SJCRH30 (cell line): ENCODE measurements at places on chromosomes 3 and 15.

DNA sequence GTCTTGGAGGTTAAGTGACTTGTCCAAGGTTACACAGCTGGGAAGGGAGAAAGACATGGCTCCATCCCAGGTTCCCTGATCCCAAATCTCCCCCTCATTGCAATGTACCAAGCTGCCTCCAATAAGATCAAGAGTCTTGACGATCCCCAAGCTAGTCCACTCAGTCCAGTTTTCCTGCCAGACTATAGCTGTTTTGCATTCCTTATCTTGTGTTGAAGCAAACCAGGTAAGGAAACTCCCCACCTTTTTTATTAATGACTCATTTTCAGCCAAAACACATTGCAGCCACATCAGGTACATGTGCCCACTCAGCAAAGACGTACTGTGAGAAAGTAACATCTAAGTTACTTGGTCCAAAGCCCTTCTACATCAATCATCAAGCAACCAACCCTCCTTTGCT, 41.9 kb downstream of the LIPC start:
- DNase-seq = no peak

DNA sequence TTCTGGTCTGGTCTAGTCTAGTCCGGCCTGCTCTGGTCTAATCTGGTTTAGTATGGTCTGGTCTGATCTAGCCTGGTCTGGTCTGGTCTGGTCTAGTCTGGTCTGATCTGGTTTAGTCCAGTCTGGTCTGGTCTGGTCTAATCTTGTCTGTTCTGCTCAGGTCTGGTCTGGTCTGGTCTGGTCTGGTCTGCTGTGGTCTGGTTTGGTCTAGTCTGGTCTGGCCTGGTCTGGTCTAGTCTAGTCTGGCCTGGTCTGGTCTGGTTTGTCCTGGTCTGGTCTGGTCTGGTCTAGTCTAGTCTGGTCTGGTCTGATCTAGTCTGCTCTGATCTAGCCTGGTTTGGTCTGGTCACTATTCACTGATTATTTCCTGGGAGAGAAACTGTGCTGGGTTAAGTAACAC, 84.1 kb upstream of the PRR23E start:
- DNase-seq = no peak

DNA sequence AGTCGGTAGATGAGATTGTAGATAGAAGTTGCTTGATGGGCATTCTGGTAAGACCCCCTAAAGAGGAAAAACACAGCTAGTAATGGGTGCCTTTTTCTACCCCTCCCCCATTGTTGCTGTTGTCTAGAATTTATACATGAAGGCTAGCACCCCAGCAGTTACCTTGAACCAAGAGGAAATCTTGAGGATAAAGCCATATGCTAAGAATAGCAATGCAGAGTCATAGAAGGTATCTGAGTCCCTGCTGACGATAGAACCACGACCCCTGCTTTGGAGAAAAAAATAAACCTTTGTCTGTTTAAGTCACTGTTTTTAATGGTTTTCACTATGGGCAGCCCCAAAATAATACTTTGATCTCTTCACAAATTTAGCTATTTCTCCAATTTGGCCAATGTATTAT, 162.6 kb downstream of the THRB start:
- DNase-seq = no peak

GRCh38 chr3:121592856-121593702, at the start of gene FBXO40:
Gene FBXO40, plus strand, starts transcription at chr3:121593379. Its CDS starts 27,197 bp downstream, at chr3:121620576.
- DNase-seq = no peak

DNA sequence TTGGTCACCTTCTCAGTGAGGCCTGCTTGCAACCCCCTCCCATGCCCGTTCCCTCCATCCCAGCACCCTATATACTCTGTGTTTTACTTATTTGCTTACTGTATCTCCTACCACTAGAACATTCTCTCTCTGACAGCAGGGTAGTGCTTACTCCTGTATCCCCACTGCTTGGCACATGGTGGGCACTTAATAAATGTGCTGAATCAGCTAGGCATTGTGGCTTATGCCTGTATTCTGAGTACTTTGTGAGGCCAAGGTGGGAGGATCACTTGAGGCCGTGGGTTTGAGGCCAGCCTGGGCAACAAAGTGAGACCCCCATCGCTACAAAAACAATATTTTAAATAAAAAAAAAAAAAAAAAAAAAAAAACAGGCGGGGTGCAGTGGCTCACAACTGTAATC, 7.6 kb upstream of the SHISA5 start:
- DNase-seq = no peak

GRCh38 chr15:90761629-90762028, 44.5 kb downstream of the BLM start:
- DNase-seq = no peak

DNA sequence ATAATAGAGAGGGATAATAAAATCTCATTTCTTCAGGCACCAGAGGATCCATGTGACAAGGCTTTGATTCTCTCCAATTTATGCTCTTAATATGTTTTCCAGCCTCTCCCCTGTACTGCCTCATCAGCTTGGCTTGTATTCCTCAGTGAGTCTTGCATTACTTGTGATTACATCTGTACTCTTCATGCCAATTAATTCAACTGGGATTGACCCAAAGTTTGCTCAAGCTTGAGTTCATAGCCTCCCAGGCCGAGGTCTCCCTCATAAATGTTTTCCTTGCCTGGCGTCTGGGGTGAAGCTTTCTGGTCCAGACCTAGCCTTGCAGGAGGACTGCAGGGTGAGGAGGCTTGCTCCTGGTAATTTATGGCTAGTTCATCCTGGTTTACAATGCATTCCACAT, 146.9 kb downstream of the CHST2 start:
- DNase-seq = no peak

- no peak for DNase-seq
Measured at GRCh38 chr15:63881431-63881830, 47.7 kb upstream of the HERC1 start.

- DNase-seq = no peak
Measured at GRCh38 chr3:56862352-56863062, 60.8 kb upstream of the ARHGEF3 start.

DNA sequence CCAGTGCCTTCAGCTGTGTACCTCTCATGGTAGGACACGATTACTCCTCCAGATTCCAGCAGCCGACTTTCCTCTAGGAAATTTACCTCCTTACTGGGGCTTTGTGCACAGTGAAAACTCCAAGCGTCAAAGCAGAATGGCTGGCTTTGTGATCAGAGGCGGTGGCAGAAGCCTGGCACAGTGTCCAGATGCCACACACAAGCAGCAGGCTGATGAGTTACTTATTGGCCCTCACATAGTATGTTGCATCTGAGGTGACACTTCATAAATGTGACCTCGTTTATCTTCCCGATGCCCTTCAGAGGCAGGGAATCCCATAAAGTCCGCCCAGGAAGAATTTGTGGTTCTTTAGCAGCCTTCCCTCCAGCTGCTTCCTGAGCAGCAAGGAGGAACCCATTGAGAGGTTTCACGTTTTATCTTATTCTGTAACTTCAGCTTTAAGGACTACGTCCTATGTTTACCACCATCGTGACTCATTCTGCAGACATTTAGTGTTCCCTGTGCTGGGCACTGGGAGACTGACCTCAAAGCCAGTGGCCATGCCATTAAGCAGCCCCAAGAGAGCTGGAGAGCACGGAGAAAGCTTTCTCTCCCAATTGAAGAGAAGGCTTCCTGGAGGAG, 107.1 kb upstream of the C15orf61 start:
- DNase-seq = peak; percentile 45

DNA sequence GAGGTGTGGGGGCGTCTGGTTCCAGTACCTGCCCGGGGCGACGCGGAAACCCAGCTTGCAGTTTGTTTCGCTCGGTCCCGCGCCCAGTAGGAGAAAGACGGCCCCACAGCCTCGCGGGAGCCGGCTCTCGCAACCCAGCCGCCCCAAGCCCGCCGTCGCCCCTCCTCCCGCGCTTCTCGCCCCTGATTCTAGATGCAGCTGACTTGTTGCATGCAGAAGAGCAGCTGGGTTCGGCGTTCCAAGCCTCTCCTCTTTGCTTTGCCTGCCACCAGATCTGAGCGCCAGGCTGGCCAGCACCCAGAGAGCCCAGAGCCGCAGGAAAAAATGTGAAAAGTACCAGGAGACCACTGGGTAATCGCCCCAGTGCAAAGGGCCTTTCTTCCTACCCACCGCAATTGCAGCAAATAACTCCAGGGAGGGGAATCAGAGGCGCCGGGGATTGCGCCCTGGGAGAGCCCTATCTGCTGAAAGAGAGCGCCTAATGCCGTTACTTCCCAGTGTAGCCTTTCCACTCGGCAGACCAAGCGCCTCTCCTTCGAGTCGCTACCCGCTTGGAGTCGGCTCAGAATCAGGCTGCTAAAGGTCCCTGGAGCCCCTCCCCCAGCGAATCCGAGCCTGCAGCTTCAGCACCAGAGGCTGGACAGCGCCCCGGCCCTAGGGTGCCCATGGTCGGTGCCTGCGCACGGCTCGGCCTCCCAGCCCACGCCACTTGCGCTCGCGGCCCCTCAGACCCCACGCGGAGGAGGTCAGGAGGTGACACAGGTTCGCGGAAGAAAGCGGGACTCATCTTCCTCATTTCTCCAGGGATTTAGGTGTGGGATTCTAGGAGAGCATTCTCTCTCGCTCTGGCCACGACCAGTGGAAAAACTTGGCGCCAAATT, 15.7 kb upstream of the AEN start:
- DNase-seq = peak; percentile 49

DNA sequence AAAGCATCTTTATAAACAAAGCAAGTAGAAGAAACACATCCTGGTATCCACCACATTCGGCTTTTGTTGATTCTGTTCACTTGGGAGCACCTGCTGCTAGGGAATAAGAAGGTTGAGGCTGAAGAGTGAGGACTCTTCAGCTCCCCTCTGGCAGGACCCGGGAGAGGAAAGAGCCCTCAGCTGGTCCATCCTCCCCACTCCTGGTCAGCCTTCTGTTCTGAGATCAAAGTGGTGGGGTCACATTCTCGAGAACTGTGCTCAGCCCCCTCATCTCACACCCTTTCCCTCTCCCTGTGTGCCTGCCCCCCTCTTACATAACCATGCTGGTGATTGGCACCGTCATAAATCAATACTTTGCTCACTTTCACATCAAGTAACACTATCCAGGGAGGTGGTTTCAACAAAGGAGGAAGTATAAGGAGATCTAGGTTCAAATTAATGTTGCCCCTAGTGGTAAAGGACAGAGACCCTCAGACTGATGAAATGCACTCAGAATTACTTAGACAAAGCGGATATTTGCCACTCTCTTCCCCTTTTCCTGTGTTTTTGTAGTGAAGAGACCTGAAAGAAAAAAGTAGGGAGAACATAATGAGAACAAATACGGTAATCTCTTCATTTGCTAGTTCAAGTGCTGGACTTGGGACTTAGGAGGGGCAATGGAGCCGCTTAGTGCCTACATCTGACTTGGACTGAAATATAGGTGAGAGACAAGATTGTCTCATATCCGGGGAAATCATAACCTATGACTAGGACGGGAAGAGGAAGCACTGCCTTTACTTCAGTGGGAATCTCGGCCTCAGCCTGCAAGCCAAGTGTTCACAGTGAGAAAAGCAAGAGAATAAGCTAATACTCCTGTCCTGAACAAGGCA, at the start of gene NR1I2:
Gene NR1I2, plus strand, starts transcription at position 772 of the 869 bp plus-strand sequence.
- no peak for DNase-seq

DNA sequence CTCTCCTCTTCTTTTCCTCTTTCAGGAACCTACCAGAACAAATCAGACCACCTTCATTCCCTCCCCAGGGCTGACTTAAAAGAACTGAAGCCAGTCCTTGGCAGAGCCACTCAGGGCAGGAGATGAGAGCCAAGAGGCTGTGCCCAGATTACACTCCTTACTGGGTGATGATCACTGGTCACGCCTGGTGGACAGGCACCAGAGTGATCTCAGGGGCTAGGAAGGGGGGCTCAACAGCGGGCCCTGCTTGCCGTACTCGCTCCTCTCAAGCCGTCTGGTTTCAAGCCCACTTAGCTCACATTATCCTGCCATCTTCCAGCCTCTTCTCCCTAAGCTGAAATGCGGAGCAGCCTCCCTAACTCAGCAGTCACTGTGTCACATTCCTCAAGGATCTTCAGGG, 1.7 kb upstream of the FAH start:
- no peak for DNase-seq

GRCh38 chr15:71333136-71333700, 217.9 kb downstream of the THSD4 start:
- DNase-seq = no peak

DNA sequence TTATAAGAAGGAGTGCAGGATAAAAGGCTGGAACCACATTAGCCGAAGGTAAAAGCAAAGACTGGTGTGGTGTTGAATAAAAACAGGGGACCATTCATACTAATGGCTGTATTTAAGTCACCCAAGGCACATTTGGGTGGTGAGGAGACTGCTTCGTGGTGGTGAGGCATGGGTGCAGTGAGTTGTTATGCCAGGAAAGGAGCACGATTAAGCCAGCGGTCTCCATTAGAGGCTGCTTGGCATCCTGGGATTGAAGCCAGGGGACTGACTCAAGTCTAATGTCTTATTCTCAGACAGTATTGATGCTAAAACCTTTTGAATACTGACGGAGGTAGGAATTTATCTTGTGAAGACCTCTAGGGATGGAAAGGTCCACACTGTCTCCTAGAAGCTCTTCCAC, 21.9 kb downstream of the FEM1B start:
- no peak for DNase-seq

GRCh38 chr3:16883057-16883722, 1.6 kb upstream of the PLCL2 start:
- no peak for DNase-seq

DNA sequence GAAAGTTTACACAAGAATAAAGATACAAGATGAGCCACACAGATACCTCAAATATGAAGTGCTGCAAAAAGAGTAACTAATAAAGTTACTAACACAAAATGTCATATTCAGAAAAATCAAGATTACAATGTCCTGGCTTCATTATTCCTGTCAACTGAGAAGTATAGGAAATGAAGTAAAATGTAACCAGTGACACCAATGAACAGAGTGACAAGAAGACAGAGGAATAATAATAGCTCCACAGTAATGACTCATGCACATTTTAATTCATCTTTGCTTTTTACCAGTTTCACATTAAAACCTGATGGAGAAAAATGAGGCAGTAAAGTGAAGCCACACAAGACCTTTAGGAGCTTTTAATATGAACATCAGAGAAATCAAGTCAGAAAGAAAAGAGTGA, 214.1 kb downstream of the ZBBX start:
- no peak for DNase-seq

GRCh38 chr15:94305133-94305532, 73.8 kb downstream of the MCTP2 start:
- no peak for DNase-seq

- peak; percentile 9 for DNase-seq
Measured at GRCh38 chr3:87370007-87370406, 93.6 kb upstream of the POU1F1 start.

GRCh38 chr15:77748078-77749064, 115.7 kb upstream of the LINGO1 start:
- no peak for DNase-seq

DNA sequence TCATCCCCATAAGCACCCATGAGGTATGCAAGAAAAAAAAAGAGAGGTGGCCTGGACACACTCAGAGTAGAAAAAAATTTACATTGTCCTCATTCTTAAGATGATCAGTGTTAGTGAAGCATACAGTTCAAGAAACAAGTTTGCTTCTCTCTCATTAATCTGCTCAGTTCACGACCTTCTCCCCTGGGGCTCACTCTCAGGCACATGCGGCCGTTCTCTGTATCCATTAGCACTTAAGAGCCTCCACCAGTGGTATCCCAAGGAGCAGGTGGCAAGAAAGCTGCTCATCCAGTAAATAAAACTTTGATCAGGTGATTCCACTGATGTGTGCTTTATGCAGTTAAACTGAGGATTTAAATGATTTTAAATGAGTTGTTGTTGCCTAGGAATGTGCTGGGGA, 57.4 kb downstream of the ARHGAP31 start:
- DNase-seq = no peak
